ENCODE measurements at places on chromosomes 13 and 19.

GRCh38 chr19:4578552-4579248, 19.2 kb upstream of the SEMA6B start:
- no peak for DNase-seq

DNA sequence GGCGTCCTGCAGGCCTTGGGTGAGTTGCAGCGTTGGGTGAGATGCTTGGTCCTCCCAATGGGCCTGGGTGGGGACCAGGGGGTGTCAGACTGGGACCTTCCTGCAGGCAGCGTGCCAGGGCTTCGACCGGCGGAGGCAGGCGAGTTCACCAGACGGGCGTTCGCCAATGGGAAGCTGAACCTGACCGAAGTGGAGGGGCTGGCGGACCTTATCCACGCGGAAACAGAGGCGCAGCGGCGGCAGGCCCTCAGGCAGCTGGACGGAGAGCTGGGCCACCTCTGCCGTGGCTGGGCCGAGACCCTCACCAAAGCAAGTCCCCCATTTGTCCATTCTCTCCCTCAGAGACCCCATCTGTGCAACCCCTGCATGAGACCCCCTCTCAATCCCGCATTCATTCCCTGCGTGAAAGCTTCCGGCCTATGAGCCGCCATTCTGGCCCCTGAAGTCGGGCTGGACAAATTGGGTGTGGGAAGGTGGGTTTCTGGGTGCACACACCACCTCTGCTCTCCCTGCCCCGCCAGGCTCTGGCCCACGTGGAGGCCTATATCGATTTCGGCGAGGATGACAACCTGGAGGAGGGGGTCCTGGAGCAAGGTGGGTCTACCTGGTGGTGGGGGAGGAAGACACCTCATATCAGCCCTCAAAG, 1.2 kb downstream of the GTPBP3 start:
- no peak for DNase-seq

DNA sequence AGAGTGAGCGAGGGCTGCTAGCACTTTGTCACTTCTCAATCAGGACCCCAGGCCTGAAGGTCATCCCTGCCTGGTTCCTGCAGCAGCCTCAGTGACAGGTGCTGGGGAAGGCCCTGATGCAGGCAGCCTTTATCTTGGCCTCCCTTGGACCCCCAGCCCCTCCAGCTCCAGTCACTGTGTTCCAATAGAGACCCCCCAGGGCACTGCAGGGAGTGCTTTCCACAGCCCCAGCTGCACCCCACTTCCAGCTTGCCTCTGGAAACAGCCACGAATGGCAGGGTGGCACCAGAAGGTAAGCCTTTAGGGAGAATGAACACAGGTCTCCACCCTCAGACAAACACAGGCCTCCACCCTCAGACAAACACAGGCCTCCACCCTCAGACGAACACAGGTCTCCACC, 241.6 kb upstream of the SGCG start:
- no peak for DNase-seq

GRCh38 chr19:28880735-28881401, 332.1 kb downstream of the UQCRFS1 start:
- DNase-seq: no peak

DNA sequence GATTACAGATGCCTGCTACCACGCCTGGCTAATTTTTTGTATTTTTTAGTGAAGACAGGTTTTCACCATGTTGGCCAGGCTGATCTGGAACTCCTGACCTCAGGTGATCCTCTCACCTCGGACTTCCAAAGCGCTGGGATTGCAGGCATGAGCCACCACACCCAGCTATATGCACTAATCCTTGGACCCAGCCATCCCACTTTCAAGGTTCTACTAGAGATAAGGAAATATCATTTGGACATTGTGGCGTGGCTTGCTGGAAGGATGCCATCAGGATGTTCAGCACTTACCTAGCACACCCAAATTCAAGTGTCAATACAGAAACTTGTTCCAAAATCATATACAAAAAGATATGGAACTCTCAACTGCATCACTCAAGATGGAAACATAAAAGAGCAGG, 136.4 kb downstream of the ABCC4 start:
- DNase-seq: no peak
